ENCODE measurements at places on chromosomes 7 and 10.
A peak's percentile ranks its signal among the peaks of the same experiment; 100 is the strongest.

- DNase-seq: no peak
Measured at GRCh38 chr10:76209135-76209534, 777.7 kb downstream of the LRMDA start.

- no peak for DNase-seq
Measured at GRCh38 chr7:36509962-36510361, 120.3 kb downstream of the ANLN start.

DNA sequence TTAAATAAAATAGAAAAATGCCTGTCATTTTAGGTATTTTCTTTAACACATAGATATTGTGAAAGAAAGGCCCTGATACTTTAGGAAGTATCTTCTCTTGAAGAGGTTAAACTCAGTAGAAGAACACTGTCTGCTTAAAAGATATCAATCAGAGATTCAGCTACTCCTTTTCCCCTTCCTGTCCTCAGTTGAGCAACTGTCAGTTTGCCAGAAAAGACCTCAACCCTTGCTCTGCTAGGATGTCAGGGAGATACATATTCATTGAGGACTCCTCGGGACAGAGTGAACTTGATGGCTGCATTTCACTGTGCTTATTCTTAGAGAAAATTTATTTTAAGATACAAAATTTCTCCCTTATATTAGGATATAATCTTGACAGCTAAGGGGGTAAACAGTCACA, 173.6 kb upstream of the CACNA2D1 start:
- no peak for DNase-seq

DNA sequence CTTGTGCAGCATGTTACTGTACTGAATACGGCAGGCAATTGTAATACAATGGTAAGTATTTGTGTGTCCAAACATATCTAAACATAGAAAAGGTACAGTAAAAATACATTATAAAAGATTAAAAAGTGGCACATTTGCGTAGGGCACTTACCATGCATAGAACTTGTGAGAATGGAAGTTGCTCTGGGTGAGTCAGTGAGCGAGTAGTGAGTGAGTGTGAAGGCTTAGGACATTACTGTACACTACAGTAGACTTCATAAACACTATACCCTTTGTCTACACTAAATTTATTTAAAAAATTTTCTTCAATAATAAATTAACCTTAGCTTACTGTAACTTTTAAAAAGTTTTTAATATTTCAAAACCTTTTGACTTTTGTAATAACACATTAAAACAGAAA, 37.5 kb downstream of the BPGM start:
- DNase-seq: no peak

DNA sequence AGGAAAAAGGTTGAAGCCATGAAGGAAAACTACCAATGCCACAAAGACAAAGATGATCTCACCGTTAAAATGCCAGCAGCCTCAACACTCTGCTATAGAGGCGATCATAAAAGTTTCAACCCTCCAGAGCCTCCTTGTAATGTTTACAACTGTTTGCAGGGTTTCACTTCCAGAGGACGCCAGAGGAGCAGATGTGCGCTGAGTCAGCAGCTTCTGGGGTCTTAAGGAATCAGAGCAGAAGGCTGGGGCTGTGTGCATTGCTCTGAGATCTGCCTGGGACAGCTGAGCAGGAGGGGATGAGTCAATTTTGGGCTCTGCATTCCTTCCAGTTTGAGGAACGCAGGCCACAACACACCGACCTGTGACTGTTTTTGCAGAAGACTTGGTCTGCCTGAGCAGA, 98.3 kb downstream of the TMEM130 start:
- peak; percentile 20 for DNase-seq

GRCh38 chr10:86371691-86372090, 5.1 kb upstream of the GRID1 start:
- no peak for DNase-seq

- no peak for DNase-seq
Measured at GRCh38 chr10:79148452-79149344, 79.9 kb downstream of the ZMIZ1 start.

GRCh38 chr7:35249537-35249907, 4.4 kb downstream of the TBX20 start:
- no peak for DNase-seq

- no peak for DNase-seq
Measured at GRCh38 chr10:26479766-26480492, 41.8 kb downstream of the APBB1IP start.

DNA sequence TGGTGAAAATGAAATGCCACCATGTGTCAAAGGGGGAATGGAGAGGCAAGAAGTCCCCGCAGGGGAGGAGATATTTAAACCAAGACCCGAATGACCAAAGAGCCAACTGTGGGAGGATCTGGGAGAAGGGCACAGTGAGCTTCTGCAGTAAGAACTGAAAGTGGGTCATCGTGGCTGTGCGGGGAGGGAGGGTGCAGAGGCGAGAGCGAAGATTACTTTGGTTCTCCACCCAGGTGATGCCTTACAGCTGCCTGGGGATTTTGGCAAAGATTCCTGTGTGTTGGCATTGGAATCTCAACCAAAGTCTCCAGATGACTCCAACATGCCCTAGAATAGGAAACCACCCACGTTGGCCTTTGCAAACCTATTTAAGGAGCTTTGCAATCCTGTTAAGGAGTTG, 44.2 kb upstream of the ADAM12 start:
- DNase-seq: no peak

- no peak for DNase-seq
Measured at GRCh38 chr10:122099562-122099961, 110.6 kb downstream of the TACC2 start.

- DNase-seq: no peak
Measured at GRCh38 chr10:72925951-72926465, 28.6 kb downstream of the PLA2G12B start.

DNA sequence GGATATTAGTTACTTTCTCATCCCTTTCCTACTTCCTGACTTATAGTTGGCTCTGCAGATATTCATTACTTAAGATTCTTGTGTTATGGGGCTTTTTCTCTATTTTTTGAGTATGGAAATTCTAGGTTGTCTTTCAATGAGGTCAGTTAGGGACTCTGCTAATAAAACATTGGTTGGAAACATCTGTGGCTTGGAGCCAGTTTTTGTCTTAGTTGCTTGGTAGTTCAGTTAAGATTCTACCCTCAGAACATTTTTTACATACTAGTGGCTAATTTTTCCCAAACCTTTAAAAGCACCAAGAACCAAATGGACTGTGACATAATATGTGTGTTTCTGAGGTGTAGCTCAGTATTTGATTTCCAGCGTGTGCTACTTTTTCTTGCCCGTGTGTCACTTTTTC, 305.6 kb upstream of the FZD1 start:
- DNase-seq: peak; percentile 74

- no peak for DNase-seq
Measured at GRCh38 chr7:104089612-104090011, 100.2 kb upstream of the RELN start.

DNA sequence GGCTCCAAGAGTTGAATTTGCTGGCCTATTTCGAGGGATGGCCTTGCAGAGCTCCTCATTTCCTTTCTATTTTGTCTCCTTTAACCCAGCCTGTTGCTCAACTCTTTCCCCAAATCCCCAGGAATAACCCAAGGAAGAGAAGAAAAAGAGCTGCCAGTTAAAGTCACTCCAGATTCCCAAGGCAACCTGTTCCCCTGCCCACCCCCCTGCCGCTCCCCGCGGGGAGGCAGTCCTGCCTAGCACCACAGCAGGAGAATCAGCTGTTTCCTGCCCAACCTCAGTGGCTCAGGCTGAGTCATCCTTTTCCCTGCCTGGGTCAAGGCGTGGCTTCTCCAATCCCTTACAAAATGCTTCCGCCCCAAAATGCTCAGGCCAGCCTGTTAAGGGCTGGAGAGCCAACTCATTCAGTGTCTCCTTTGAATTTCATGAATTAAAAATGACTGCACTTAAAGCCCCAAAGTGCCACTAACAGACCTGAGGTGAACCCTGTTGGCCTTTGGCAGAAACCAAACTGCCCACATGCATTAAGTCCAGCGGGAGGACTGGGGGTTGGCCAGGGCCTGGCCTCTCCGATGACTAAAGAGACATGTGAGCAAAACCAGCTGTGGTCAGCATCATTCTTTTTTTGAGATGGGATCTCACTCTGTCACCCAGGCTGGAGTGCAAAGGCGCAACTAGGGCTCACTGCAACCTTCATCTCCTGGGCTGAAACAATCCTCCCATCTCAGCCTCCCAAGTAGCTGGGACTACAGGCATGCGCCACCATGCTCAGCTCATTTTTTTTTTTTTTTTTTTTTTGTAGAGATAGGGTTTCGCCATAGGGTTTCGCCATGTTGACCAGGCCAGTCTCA, 83.2 kb upstream of the KIF5B start:
- DNase-seq: peak; percentile 95

DNA sequence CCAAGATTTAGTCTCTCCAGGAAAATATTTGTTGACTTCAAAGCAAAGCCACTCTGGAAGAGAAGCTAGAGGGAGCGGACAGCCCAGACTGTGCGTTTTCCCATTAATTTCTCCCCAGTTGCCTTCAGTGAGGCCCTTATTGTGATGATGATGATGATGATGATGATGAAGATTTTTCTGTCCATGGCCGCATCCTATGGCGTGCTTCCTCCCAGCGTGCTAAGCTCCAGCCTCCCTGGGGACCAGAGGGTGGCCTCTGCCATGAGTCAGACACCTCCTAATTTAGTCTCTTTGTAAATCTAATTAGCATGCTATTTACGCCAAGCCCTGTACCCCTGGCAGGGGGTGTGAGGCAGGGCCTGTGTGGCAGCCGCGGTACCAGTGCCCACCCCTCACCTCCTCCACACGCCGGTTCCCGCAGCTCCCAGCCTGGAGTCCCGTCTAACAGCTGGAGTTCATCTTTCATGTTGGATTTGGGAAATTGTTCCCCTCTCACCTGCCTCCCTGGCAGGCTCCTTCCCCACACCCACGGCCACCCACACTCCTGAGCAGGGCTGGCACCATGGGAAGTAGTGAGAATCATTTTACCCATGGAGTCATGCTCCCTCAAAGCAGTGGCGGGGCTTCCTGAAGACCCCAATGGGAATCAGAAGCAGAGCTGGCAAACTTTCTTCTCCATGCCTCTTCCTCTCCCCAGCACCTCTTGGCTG, 92.2 kb downstream of the C10orf105 start:
- no peak for DNase-seq

DNA sequence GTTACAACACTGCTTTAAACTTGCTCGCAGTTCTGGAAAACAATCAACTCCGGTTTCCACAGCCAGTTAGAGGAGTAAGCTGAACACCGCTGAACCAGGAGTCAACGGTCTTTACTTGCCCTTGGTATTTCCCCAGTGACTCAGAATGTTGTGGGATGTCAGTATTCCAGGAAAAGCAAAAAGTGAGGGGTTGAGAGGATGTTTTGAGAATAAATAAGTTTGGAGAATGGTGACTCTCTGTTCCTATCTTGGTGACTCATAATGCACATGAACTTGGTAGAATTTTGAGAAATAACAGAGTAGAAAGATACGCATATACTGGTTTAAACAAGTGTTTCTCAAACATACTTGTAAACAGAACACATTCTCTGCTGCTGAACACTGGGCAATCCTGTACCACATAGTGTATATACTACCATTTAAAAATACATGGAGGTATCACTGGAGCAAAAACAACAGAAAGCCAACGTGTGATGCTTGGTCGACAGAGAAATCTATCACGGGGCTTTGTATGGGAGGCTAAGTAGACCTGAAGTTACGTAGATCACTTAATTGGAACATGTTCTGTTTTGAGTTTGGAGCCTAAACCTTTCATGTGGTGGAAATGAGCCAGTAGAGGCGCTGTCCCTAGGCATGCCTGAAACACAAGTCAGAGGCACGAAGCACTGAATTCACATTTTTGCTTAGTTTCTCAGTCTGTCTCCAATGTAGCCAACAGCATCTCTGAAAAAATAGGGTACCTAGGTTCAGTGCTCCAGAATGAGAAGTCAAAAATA, 534.3 kb downstream of the PARD3 start:
- DNase-seq: peak; percentile 99

GRCh38 chr10:102713539-102713813, 721 bp downstream of the ARL3 start:
- DNase-seq: no peak

- no peak for DNase-seq
Measured at GRCh38 chr7:94380264-94380663, 14.4 kb upstream of the COL1A2 start.

- no peak for DNase-seq
Measured at GRCh38 chr10:15426558-15426957, 55.5 kb upstream of the FAM171A1 start.

DNA sequence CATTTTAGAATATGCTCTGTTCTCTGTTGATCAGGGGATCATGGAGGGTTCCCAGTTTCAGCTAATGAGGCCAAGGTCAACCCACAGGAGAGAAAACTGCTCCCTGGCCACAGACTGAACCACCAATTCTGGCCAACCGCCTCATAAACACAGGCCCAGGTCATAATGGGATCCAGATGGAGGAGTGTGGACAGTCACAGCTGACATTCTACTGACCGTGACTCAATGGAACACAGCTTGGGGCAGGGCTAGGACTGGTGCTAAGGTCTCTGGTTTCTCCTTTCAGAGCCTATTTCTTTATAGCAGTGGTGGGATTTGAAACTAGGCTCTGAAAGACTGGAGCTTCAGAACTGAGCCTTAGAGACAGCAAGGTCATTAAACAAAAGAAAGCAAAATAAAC, 68.3 kb downstream of the HIPK2 start:
- DNase-seq: peak; percentile 19

- no peak for DNase-seq
Measured at GRCh38 chr7:70153933-70154332, 555.7 kb downstream of the AUTS2 start.

- DNase-seq: no peak
Measured at GRCh38 chr7:44729949-44730590, 18.6 kb upstream of the ZMIZ2 start.

DNA sequence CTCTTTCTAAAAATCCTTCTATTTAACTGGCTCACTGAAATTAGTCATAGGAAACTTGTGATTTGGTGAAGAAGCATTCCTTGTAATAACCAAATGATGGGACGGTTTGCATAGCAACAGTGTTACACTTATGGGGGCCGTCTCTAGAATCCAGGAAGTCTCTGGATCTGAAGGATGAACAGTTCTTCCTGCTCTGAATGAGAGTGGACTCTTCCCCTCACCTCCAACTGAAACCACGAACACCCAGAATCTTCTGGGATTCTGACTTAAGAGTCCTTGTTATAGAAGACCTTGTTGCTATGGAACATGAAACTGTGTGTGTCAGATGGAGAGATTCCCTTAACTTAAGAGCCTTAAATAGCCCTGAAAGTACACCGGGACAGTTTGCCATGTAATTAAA, 23.2 kb downstream of the NOLC1 start:
- DNase-seq: peak; percentile 19

DNA sequence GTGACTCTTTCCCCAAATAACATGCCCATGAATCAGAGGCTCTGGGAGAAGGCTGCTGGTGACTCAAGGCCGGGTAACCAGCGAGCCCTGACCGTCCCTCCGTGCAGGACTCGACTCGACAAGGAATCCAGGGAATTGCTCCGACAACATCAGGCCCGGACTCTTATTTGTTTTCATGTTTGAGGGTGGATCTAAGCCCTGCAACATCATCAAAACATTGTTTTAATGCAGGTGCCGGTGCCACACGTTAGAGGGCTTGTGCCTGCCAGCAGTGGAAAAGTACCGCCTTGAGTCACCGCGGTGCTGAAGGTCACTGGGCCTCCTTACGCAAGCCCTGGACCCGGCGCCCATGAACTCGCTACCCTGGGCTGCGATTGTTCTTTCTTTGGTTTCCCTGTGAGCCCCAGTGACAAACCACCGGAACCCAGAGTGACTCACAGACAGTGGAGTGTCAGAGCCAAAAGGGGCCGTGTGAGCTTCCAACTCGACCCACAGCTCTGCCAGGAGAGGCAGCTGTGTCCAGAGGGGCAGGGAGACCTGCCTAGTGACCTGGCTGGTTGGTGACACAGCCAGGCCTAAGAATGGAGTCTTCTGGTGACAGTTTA, 139.4 kb upstream of the SHH start:
- peak; percentile 72 for DNase-seq
